ENCODE measurements at places on chromosomes 5 and 9.

DNA sequence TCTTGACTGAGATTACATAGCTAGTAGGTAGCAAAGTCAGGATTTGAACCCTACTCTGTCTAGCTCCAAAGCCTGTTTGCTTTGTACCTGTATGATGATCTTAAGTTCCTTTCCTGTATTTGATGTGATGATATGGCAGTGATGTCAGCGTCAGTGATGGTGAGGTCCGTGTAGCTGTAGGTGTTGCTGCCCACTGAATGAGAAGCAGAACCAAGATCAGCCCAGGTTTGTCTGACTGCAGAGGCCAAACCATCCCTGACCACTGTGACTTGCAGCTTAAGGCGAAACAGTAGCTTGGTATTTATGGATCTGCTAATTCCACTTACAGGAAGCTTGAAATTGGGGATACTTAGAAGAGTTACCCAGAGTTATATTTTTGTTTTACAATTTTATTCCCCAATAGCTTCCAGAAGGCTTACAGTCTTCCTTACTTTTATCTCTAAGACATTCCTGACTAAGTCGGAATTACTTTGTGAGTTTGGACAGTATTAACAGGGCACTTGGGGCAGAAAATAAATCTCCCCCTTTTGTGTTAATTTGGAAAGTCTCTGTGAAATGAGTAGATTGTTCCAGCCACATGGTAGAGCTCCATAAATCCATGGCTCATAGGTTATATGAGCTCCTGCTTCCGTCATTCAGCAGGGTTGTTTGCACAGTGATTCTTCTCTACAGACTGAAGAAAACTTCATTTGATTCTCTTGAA lies 273.4 kb downstream of the NR3C1 start:
- DNase-seq = no peak

DNA sequence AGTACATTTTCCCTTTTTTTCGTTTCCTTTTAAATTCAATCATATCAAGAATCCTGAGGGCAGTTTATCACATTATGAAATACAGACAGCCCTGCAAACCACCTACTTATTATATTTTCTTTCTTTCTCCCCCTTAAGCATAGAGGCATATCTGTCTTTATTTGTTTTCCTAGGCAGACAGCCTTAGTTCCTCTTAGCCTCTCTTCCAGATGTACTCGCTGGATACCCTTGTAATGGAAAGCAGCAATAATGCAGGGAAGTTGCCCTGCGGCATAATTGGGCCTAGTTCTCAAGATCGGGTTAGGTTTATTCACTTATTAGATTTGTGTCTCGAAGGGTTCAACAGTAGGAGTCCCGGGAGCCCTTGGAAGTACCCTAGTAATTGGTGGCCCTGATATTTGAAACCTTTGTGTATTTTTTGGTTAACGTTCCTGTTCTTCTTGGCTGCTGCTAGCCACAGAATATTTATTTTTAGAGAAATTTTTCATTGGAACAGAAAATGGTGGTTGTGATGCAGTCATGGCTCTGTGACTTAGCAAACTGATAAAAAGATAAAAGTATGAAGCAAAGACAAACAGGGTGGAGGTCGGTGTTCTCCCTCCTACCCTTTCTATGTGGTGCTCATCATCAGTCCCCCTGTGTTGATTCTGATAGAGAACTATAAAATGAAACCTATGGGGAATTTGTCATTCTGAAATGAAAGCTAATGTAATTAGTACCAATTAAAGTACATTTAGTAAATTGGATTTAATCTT lies 6.4 kb downstream of the TLE4 start:
- peak; percentile 46 for DNase-seq

DNA sequence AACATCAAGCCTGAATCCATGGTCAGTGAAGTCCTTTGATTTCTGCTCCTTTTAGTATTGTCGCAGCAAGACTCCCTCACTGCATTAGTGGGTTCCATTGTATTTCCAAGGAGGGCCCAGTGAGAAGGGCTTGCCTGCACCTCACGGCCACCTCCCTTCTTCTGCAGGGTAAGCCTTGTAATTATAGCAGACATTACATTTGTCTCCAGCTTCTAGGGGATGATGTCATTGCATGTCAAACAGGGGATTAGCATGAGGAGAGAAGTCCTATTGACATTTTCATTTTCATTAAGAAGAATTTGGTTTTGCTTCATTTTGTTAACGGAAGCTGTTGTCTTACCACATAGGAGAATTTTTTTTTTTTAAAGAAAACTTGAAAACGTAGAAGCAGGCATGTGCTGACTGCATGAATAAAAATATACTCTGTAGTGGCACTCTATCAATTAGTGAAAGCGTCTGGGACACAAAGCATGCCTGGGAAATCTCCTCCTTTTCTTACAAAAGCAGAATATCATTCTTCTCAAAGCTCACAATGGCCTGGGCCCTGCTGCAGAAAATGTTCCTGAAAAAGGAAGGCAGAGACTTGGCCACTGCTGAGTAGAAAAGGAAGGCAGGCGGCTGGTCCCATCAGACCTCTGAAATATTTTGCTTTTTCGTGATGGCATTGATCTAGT lies 27.1 kb downstream of the MAP1B start:
- no peak for DNase-seq

DNA sequence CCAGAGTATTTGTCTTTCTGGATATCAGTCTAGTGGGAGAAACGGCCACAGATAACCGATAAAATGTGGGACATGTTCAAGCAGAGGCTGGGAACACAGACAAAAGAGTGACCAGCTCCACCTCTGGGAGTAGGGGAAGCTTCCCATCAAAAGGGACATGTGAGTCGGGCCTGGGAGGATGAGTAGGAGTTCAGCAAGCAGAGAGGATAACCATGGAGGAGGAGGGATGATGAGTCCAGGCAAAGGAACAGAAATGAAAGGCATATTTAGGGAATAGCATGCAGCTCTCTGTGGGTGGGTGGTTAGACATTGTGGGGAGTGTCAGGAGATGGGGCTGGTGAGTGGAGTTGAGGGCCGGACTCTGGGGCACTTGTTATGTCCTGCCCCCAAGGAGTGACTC lies 61.5 kb downstream of the ERGIC1 start:
- DNase-seq = no peak

GRCh38 chr5:117794847-117795246 lies 1193.5 kb downstream of the DTWD2 start:
- no peak for DNase-seq

DNA sequence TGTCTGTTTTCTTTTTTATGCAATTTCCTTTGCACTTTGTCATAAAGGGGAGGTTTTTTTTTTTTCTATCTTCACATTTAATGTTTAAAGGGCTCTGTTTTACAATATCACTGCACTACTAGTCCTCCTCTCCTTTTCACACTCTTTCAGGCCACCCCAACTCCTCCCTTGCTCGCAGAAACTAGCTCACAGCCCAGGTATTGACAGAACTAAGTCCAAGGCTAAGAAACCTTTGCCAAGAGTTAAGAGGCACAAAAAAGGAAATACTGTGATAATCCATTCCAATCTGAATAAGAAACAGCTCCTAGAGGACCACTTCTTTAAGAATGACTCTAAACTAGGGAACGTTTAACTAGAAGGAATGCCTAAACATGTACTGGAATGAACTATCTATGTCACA lies 1.1 kb upstream of the FGF10 start:
- DNase-seq = no peak

- DNase-seq = no peak
Measured at GRCh38 chr5:172855597-172856292, 21.7 kb downstream of the ERGIC1 start.

- DNase-seq = peak; percentile 62
Measured at GRCh38 chr5:116068028-116068632, 16.7 kb upstream of the COMMD10 start.

- DNase-seq = no peak
Measured at GRCh38 chr5:59254055-59254687, 639.4 kb downstream of the PDE4D start.

DNA sequence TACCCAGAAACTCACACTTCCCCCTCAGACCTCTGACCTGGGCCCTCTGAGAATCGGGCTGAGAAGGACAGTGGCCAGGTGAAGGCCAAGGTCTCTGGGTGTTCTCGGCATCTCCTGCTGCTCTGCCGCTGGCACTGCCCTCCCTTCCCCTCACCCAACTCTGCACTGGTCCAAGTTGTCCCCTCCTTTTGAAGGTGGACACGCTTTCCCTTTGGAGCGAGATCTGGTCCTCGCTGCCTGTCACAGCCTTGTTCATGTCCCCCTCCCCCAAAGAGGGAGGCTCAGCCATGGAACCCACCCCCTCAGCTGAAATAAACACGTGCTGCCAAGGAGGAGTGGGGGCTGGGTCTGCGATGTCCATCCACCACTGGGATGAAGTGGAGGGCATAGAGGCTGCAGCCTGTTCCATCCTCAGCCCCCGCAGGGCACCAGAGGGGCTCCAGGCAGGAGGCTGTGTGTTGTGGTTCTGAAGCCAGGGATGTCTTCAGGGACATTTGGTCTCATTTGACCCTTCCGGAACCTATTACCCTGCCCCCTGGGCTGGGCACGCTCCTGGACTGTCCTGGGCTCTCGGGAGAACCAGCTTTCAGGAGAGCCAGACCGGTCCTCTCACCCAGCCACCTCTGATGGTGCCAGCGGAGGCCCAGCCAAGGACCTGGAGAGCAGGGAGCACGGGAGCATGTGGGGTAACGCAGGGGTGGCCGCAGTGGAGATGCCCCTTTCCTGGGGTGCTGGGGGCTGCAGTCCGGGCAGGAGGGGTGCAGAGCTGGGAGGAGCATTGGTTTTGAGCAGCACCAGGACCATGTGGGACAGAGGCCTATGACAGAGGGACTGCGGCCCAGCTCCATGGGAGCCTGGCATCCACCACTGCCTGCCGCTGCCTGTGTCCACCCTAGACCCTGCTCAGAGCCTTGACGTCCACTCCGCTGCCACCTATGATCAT lies 4.7 kb upstream of the LCN2 start:
- DNase-seq = no peak

DNA sequence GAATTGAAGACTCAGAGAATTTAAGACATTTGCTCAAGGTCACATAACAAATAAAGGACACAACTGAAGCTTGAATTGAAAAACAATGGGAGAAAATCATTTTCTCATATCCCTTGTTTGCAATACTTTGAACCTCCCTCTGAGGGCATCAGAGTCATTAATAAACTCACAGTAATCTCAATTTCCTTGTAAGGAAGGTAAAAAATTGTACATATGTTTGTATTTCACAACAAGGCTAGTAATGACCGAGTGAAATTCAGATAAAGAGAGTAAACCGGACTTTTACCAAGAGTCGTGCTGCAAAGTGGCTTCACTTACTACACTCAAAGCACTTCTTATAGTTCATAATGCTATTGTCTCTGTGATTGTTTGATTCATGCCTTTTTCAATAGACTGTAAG lies 665.0 kb downstream of the NR2F1-AS1 start:
- DNase-seq = no peak

- no peak for DNase-seq
Measured at GRCh38 chr9:34507966-34508365, 14.8 kb downstream of the ENHO start.

- no peak for DNase-seq
Measured at GRCh38 chr9:124000784-124001457, 10.6 kb upstream of the LHX2 start.

DNA sequence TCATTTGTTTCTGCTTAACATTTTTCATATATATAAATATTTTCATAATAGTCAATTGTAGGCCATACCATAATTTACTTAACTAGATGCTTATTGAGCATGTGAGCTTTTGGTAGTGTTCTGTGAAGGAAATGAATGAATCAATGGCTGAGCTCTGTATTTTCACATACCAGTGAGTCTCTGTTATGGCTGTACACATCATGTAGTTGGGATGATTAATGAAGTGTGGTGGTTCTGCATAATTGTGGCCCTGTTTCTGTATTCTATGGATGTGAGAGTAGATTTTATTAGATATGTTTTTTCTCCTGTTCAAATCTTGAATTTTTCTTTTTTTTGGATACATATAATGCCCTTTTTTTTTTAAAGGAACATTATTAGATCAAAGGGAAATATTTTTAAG lies 56.2 kb downstream of the CTNNA1 start:
- DNase-seq = no peak

DNA sequence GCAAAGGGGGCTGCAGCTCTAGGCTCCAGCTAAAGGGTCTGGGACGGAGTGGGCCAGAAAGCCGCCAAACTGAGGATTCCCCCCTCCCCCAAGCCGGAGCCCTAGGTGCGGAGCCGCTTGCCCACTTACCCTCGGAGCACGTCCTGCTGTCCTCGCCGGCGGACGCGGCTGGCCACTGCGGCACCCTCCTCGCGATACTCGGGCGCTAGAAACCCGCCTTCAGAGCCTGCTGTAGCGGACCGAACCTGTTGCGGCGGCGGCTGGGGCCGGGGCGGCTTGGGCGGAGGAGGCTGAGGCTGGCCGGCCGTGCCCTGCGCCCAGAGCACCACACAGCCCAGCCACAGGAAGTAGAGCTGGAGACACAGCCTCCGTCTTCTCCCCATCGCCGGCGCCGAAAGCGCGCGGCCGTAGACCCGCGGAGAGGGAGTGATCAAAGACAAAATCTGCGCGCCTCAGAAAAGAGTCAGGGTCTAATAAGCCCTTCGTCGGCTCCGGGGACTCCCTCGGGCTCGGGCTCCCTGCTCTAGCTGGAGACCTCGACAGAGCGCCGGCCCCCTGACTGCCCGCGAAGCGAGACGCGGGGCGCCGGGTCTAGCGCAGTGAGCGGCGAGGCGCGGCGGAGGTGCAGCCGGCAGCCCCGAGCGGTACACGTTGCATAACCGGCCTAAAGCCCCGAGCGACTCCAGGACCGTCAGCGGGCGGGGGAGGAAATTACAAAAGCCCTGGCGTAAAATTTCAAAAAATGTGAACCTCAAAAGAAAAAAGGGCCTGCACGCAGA lies 635 bp downstream of the FBN2 start:
- DNase-seq = peak; percentile 38

DNA sequence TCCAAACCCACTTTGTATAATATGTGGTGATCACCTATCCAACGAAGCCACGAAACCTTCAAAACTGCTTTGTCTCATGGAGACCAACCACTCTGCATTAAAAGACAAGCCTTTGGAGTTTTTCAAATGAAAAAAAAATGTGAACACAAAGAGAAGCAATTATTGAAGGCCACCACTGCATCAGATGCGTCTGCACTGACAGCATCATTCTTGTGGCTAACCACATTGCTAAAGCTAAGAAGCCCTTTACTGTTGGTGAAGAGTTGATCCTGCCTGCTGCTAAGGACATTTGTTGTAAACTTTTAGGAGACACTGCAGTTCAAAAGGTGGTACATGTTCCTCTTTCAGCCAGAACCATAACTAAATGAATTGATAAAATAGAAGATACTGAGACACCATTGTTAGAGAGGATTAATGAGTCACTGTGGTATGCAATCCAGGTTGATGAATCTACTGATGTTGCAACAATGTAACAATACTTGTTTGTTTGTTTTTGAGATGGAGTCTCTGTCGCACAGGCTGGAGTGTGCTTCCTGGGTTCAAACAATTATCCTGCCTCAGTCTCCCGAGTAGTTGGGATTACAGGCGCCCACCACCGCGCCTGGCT lies 45.4 kb downstream of the TAF11L14 start:
- no peak for DNase-seq

DNA sequence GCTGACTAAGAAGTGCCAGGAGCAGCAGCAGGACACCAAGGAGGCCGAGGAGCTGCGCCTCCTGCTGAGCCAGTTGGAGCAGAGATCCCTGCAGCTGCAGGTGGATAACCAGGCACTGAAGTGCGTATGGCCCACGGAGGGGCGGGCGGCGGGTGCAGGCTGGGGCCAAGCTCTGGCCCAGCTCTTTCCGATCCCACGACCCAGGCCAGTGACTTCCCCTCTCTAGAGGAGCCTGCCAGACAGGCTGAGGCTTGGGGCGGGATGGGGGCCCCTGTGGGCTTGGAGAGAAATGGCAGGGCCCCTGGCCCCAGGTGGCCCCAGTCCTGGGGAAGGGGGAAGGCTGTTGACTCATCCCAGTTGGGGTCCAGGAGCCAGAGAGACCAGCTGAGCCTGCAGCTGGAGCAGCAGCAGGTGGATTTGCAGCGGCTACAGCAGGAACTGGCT lies 3.6 kb downstream of the PTRH1 start:
- no peak for DNase-seq

- DNase-seq = no peak
Measured at GRCh38 chr9:110320651-110321445, 16.8 kb downstream of the TXNDC8 start.

Measured in amniotic stem cell (primary cell).